ENCODE measurements at places on chromosomes 7 and 10.

DNA sequence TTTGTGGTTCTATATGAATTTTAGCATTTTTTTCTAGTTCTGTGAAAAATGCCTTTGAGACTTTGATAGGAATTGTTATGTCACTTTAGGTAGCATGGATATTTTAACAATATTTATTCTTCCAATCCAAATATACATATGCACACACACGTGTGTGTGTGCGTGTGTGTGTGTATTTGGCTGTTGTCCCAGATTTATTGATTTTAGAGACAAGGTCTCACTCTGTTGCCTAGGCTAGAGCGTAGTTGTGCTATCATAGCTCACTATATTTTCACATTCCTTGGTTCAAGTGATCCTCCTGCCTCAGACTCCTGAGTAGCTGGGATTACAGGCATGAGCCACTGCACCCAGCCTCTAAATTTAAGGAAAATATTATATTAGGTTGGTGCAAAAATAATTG is 162.5 kb upstream of the TRIM24 start:
- no peak for DNase-seq

DNA sequence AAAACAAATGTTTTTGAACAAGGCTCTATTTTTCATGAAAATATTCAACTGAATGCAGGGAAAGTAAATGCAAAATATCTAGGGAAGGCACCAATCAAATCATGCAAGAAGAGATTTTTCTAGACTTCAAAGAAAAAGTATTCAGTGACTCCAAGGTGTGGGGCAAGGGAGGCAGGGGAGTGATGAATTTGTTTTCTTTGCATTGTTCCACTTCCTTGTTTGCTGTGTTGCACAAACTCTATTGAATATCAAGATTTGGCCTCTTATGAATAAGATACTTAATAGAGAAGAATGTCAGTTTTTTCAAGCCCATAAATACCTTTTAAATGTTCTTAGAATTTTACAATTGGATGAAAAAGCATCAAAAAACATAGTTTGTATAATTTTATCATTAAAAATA is 26.4 kb downstream of the STEAP1 start:
- no peak for DNase-seq

DNA sequence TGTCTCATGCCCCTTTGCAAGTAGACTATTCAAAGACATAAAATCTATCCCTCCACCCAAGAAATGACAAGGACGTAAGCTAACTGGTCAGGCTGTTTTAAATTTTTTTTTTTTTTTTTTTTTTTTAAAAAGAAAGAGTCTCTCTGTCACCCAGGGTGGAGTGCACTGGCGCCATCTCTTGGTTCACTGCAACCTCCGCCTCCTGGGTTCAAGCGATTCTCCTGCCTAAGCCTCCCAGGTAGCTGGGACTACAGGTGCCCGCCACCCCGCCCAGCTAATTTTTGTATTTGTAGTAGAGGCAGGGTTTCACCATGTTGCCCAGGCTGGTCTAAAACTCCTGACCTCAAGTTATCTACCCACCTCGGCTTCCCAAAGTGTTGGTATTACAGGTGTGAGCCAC is 11.2 kb downstream of the TRA2A start:
- DNase-seq = no peak

GRCh38 chr10:63711867-63712716 is 190.9 kb downstream of the REEP3 start:
- DNase-seq = no peak

GRCh38 chr10:5105626-5106025 is 11.4 kb downstream of the AKR1C3 start:
- no peak for DNase-seq

GRCh38 chr10:132471484-132471883 is 66.1 kb upstream of the INPP5A start:
- no peak for DNase-seq

- DNase-seq = no peak
These were observed 201.1 kb downstream of the NSUN6 start for GRCh38 chr10:18450298-18450697.

DNA sequence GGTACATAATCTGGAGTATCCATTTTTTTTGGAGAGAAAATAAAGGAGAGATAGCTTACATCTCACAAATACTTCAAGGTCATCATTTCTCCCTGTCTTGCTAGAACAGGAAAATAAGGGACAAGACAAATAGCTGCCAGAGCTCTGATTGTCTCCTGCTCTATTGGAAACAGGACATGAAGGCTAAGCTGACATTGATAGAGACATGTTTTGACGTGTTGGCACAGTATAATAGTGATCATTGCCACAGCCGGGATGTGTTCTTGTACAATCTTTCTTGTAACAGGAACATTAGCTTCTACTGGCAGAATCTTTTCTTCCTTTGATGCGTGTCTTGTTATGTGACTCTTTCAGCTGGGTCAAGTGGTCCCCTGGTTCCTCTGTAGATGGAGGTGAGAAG is 279.3 kb upstream of the MTPN start:
- DNase-seq = no peak

Data from progenitor cell of endocrine pancreas (in vitro differentiated cells).